Natural killer cell treated with Interleukin-12 subunit alpha and Interleukin-12 subunit beta and Interleukin-15 and Interleukin-18, amount 100 ng/mL, for 72 hours (primary cell): ENCODE measurements at places on chromosomes 16 and 17. TPM values are rescaled to one million over a fixed set of nuclear protein-coding genes. Genes with fewer than 3 reads are reported as not detected.
A peak's percentile ranks its signal among the peaks of the same experiment; 100 is the strongest.

- peaks cover 11% of the 10 kb centered on the region for H3K27me3 ChIP-seq
- H3K4me3 ChIP-seq = no peak overlapping the region
- no peaks in the 10 kb centered on the region for H3K36me3 ChIP-seq
- peaks cover 5% of the 10 kb centered on the region for H3K4me1 ChIP-seq
- DNase-seq = no peak
Observed at GRCh38 chr16:75762746-75763145, 36.5 kb upstream of the CPHXL start.

Gene TEKT5
- not detected for total RNA-seq

GRCh38 chr17:78897664-78898047 is 5.3 kb downstream of the CEP295NL start:
- no peak for DNase-seq
- H3K4me1 ChIP-seq = no peaks in the 10 kb centered on the region
- no peaks in the 10 kb centered on the region for H3K36me3 ChIP-seq
- no peaks in the 10 kb centered on the region for H3K27me3 ChIP-seq
- H3K27ac ChIP-seq = no peak overlapping the region

Gene CMTM4
- 2.2 TPM for total RNA-seq

Gene HBA1
- 4.6 TPM for total RNA-seq

Gene SHBG
- not detected for total RNA-seq

Gene ZPBP2
- total RNA-seq = not detected

- H3K36me3 ChIP-seq = peaks cover 16% of the 10 kb centered on the region
- H3K27ac ChIP-seq = no peak overlapping the region
- no peak for DNase-seq
- no peak overlapping the region for H3K4me3 ChIP-seq
Observed at GRCh38 chr16:80788027-80788426, 16.4 kb downstream of the CDYL2 start.

DNA sequence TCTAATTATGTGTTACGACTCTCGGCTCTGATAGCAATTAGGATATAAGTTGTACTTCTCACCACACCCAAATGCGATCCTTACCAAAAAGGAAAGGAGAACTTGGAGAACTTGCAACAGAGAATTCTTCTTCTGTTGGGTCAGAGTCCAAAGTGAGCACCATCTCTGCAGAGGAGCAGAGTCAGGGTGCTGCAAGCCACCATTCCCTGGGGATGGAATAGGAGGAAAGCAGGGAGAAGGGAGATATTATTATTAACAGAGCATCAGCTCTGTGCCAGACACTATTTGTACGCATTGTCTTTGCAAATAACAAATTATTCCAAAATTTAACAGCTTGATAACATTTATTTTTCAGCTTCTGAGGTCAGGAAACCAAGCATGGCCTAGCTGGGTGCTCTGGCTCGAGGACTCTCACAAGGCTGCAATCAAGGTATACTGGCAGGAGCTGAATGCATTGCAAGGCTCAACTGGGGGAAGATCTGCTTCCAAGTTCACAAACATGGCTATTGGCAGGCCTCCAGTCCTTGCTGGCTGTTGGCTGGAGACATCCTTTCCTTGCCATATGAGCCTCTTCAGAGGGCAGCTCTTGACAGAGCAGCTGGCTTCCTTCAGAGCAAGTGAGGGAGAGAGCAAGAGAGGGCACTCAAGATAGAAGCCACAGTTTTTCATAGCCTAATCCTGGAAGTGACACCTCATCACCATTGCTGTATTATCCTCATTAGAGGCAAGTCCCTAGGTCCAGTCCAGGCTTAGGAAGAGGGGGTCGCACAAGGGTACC is 296.2 kb upstream of the CDH5 start:
- no peaks in the 10 kb centered on the region for H3K36me3 ChIP-seq
- no peak overlapping the region for H3K4me3 ChIP-seq
- no peak for DNase-seq

DNA sequence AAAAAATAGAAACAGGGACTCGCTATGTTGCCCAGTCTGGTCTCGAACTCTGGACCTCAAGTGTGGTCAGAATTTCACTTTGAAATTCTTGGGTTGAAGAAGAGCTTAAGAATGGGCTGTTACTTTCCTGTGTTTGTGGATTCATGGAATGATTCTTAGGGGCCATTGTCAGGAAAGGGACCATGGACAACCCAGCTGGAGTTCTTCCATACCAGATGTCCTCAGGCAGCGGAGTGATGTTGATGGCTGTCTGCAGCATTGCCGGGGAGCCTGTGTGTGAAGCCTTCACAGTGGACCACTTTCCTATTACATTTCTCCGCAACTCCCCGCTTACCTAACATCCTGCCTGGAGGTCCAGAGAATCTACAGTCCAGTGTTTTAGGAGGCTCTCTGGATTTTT is 145.9 kb downstream of the CLEC16A start:
- peaks cover 43% of the 10 kb centered on the region for H3K4me1 ChIP-seq
- no peak overlapping the region for H3K27ac ChIP-seq
- H3K36me3 ChIP-seq = no peaks in the 10 kb centered on the region
- H3K27me3 ChIP-seq = no peaks in the 10 kb centered on the region
- no peak overlapping the region for H3K4me3 ChIP-seq
- DNase-seq = no peak

DNA sequence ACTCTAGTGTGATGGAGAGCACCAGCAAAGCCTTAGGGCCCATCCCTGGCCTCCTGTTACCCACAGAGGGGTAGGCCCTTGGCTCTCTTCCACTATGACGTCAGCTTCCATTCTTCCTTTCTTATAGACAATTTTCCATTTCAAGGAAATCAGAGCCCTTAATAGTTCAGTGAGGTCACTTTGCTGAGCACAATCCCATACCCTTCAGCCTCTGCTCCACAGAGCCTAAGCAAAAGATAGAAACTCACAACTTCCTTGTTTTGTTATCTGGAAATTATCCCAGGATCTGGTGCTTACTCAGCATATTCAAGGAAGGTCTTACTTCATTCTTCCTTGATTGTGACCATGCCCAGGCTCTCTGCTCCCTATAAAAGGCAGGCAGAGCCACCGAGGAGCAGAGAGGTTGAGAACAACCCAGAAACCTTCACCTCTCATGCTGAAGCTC is at the start of gene CCL8:
CCL8 (plus strand) TSS at position 397 of the 445 bp plus-strand sequence. CDS start 67 bp downstream, outside the sequence.
- H3K27me3 ChIP-seq = peaks cover 27% of the 10 kb centered on the region
- H3K4me1 ChIP-seq = no peaks in the 10 kb centered on the region
- no peak within 1 kb of the TSS for H3K4me3 ChIP-seq

- no peaks in the 10 kb centered on the region for H3K4me1 ChIP-seq
- no peak for DNase-seq
- no peaks in the 10 kb centered on the region for H3K36me3 ChIP-seq
- H3K27ac ChIP-seq = no peak overlapping the region
- H3K4me3 ChIP-seq = no peak overlapping the region
Observed at GRCh38 chr17:79968116-79968515, 67.6 kb downstream of the TBC1D16 start.

DNA sequence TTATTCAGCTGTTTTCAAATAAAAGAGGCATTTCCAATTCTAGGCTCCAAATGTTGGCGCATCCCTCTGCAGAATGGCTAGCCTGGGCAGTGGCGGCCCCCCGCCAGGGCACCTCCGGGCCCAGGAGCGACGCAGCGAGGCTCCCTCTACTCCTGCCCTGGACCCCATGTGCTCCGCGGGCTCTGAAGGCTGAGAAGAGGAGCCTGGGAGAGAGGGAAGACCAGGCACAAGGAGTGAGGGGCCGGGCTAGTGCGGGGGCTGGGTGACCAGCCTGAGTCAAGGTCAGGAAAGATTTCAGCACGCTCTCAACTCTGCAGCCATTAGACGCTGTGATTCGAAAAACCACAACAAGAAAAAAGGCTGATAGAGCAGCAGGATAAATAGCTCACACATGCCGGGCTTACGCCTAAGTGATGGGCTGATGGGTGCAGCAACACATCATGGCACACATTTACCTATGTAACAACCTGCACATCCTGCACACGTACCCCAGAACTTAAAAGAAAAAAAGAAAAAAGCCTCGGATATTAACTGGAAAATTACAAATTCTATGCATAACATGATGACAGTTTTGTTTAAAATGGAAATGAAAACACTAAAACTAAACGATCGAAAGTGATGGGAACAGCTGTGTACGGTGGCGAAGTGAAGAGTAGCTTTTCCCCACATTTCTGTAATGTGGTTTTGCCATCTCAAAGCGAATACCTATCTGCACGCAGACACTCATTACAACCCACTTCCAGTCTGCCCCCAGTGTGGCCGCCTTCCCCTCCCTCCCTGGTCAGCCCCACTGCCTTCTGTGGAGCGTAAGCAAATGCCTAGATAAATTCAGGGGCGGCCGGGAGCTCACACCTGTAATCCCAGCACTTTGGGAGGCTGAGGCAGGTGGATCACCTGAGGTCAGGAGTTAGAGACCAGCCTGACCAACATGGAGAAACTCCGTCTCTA is 44.4 kb downstream of the MAP1LC3B start:
- no peak for DNase-seq
- H3K27ac ChIP-seq = peak overlapping the region; percentile 37
- peaks cover 3% of the 10 kb centered on the region for H3K36me3 ChIP-seq
- no peaks in the 10 kb centered on the region for H3K27me3 ChIP-seq
- H3K4me3 ChIP-seq = peak overlapping the region; percentile 77
